ENCODE measurements at places on chromosomes 6 and 20. TPM values are rescaled to one million over a fixed set of nuclear protein-coding genes. Genes with fewer than 3 reads are reported as not detected.

DNA sequence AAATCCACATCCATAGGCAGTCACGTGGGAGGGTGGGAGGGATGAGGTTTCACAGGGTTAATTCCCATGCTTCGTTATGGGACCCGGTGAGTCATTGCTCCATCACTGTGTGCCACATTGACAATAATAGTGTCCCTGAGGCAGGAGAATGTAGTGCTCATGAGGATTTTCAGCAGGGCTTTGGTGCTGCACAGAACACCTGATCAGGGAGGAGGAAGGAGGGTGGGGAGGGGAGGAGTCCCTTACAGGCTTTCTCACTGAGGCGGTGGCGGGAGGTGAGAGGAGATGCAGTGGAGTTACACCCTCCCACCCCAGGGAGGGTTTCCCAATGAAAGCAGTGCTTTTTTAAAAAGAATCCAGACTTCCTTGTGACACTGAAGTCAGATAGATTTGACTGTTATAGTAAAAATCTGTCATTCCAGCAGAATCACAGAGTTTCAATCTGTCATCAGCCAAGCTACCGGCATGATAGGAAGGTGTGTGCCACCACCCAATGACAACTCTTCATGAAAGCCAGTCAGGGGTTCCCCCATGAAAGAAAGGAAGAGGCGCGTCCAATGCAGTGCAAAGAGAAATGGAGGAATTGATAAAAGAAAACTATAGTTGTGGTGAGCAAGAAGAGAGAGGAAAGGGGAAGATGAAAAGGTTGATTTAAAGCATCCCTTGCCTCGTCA, 144.8 kb downstream of the TBC1D7 start:
- no peak for DNase-seq

- no peak for DNase-seq
Measured at GRCh38 chr6:150293019-150293418, 75.8 kb upstream of the IYD start.

- no peak for DNase-seq
Measured at GRCh38 chr20:14406495-14406894, 69.1 kb upstream of the FLRT3 start.

GRCh38 chr6:33116841-33117711, 41.3 kb downstream of the HLA-DPB1 start:
- DNase-seq, result peak; percentile 72

GRCh38 chr20:62766071-62766450, 30.2 kb upstream of the MRGBP start:
- DNase-seq, result no peak

GRCh38 chr20:24682496-24682985, 213.1 kb downstream of the SYNDIG1 start:
- DNase-seq, result no peak

DNA sequence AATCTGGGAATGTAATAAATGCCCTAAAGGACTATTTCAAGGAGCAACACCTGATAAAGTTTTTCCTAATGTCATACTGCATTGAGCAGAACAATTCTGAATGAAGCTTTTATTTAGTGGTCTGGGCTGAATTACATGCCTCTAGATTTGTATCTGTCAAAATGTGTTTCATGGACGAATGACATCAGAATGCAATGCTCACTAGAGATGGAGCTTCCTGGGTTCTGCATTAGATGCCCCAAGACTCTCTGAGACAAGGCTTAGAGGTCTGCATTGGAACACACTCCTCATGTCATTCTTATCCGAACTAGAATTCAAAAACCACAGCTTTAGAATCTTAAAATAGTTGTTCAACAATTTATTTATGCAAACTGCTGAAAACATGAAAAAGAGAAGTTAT, 62.0 kb downstream of the SYNE1 start:
- no peak for DNase-seq

DNA sequence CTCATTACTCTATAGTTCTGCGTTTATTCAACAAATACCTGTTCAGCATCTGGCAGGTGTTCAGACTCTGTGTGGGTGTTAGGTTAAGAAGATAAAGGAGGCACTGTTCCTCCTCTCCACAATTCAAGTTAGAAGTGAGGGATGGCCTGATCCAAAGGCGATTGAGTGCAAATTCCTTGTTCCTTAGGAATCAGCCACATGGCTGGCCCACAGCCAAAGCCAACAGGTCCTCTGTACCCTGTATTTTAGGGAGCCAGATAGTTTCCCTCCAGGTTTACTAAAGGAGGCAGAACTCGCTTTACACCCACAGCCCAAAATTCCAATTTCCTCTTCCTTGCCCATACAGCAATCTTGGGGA, 5.0 kb upstream of the CD40 start:
- no peak for DNase-seq

DNA sequence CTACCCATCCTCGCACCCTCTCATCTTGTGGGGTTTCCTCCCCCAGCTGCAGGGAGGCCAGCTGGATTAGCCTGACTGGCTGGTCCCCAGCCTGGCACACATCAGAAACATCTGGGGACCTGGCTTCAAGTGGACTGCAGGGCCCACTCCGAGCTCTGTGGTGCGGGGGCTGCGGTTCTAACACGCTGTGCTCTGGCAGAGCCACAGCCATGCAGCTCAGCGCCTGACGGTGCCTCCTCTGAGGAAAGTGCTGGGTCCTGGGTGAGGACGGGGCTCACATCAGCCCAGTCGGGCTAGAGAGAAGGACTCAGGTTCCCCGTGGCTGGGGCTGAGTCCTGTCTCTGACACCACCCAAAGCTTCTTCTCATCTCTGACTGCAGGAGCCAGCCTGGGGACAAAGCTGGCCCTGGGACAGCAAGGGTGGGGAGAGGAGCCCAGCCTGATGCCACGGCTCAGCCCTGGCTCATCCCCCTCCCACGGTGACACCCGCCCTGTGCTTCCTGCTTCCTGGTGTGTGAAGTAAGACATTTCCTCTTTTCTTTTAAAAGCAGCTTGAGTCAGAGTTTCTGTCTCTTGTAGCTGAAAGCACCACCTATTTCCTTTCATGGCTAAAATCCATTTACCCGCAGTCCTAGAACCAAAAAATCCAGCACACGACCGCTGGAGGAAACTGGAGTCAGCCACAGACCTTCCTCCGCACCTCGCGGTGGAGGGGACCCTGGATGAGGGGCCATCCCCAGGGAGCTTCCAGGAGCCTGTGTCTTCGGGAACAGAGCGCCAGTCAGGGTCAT, 127.4 kb upstream of the AFDN start:
- no peak for DNase-seq

DNA sequence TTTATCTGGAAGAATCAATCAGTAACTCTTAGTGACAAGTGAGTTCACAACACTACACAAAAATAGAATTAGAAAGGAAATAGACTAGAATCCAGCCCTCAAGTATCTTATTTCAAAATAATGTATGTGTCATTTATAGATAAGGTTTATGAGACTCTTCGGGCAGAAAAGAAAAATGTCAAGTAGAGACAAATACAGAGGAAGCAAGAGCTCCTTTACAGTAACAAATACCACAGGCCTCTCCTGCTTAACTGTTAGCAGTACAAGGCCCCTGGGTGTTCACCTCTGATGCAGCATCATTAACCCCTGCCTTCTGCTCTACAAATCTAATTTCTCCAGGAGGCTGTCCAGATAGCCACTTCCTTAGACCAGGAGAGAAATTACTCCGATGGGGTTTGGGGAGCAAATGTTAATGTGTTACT, 76.7 kb downstream of the UBE3D start:
- DNase-seq, result no peak

GRCh38 chr6:169246445-169246844, 7.2 kb downstream of the THBS2 start:
- DNase-seq, result no peak

DNA sequence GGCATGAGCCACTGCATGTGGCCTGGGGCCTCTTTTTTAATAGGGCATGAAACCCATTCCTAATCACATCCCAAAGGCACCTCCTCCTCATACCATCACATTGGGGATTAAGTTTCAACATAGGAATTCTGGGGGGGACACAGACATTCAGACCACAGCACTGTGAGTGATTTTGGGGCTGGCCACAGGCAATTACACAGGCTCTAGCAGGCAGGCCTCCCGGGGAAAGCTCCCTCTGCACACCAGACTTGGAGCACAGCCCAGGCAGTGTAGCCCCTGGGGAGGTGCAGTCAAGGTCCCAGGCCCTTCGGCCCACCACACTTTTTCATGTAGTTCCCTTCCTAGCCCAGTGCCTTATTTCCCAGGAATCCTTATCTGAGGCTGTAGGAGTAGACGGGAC, 5.5 kb downstream of the SFT2D1 start:
- no peak for DNase-seq

GRCh38 chr6:92473056-92473455, 946.3 kb downstream of the EPHA7 start:
- no peak for DNase-seq

Gene FKBP5
- total RNA-seq, result 19.8 TPM

Gene MEP1A
- total RNA-seq, result not detected

Gene SCUBE3
- 11.4 TPM for total RNA-seq

Gene GPRC6A
- not detected for total RNA-seq

Gene KCNQ2
- 39.5 TPM for total RNA-seq

Gene TCP11
- total RNA-seq, result 0.25 TPM

Gene BPIFB6
- not detected for total RNA-seq

Gene GJA1
- total RNA-seq, result 498 TPM

Measured in neural progenitor cell (in vitro differentiated cells).